ENCODE measurements at places on chromosomes 2 and 18. TPM values are rescaled to one million over a fixed set of nuclear protein-coding genes. Genes with fewer than 3 reads are reported as not detected.

Gene HSBP1L1
- 34.8 TPM for total RNA-seq

DNA sequence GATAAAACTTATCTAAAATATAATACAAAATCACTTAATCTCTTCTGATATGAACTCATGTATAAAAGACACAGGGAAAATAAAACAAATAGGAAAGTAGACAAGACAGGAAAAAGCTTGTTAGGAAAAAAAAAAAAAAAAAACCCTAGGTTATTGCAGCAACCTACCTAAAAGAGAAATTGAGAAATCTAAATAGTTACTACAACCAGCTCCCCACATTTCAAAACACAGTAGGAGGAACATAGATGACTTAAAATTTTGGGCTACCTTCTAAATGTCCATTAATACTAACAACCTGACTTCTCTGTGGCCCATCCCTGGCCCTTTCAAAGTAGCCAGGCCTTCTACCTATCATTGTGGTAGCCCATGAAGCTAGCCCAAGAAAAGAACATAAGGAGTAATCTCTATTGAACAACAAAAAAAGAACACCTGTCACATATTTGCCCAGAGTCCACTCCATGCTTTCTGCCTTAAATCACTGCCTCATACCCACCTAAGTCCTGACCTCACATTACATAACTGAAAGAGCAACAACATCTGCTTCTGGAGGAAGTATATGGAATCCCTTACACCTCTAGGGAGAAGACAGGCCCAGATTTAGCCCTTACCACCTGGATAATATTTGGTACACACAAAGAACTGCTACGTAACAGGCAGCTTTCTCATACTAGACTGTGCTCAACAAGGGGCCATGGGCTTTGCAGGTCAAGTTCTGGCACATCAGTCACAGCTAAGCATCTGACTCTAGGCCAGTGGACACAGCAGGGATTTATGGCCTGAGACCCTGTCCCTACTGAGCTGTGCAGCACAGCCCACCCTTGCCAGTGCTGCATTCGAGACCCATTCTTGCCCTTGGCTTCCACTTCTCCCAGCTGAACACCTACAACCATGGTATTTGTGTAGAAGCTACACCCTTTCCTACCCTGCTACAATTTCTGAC is 8.5 kb downstream of the SUCLG1 start:
- no peak for DNase-seq

DNA sequence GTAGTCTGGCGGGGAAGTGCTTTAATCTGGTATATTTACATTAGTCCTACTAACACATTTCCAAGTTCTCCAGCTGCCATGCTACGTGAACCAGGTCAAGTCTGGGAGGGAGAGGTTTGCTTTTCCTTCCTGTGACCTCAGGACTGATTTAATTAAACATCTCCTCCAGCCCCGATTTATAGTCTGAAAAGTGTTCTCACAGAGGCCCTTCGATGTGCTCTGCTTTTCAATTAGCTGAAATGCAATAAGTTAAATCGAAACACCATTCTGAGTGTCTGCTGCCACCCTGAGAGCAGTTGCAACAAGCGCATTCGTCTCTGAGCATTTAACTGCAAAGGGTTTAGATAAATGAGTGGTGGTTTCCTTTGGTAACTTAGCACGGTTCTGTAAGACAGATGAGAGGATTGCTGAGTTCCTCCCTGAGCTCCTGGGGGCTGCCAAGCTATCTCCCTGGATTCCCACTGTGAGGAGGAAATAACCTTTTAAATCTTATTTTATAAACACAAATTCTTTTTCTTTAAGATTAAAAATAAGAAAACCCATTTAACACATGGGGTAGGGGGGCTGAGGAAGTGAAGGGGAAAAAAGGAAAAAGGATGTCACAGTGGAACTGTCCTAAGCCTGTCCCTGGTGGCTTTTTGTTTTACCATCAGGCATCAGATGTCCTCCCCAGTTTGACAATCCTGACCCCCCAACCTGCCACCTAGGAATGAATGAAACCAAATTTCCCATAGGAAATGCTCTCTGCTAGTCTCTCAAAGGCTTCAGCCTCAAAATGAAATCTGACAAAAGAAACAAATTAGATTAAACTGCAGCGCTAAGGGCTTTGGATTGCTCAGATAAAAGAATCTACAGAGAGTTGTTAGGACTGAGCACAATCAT is 56.5 kb upstream of the CREB1 start:
- DNase-seq, result peak; percentile 39

Gene NEU2
- not detected for total RNA-seq

DNA sequence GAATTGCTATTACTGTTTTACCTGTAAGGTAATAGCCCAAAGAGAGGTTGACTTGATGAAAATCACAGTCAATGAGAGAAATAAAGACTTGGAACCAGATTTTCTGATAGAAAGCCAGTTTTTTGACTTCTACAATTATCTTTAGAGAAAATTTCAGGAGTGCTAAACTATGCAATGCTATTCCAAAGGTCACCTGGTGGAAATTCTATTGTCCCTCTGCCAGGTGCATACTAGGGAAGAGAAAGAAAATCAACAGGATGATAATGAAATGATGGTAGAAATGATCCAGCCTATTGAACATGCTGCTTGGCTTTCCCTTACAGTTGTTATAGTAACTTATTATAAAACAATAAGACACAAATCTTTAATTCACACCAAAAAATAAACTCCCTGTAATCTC is 85.0 kb downstream of the FASTKD2 start:
- no peak for DNase-seq

GRCh38 chr2:239321596-239322415 is 79.0 kb downstream of the HDAC4 start:
- DNase-seq, result peak; percentile 72

DNA sequence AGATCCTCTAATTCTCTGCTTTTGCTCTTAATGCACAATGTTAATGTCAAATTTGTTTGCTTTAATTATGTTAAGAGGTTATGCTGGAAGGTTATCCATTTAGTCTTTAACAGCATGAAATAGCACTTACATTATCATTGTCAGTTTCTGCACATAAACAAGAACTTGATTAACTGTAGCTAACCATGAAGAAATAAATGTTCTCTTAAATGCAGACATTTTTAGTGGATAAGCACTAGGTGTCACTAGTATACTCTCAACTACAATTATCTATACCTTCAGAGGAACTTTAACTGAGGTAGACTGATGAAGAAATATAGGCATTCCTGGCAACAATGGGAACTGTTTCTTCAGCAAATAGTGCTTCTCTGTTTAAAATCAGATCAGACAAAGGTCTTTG is 178.8 kb upstream of the CHST9 start:
- no peak for DNase-seq

Gene CXCR1
- total RNA-seq, result not detected

Gene STARD6
- total RNA-seq, result not detected

- DNase-seq, result no peak
Measured at GRCh38 chr2:159904959-159905305, 106.9 kb upstream of the CD302 start.

Gene CYP1B1
- total RNA-seq, result 6.4 TPM

DNA sequence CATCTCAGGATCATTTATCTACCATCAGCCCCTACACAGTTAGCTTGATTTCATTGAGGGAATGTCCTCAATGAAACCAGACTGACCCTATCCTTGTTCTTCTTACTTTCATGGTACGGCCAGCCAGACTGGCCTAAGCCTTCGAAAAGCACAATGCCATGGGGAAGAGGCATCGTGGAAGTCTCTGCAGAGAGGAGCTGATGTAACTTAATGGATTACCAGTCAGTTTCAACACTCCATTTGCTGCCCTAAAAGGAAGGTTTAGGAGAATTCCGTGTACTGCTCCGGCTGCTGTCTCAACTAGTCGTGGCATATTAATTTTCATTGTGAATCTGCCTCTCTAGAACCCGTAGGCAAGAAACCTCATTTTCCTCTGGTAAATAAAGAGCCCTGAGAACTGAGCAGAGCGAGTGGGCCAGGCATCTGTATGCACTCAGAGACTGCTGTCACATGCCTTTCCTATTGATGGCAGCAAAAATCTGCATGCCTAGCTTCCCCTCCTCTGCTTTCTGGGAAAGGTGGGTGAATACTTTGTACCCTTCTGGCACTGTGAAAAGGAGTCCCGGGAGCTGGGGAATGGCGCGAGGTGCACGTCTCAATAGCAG is 184.9 kb downstream of the KLHL29 start:
- DNase-seq, result no peak

GRCh38 chr2:104945121-104945520 is 91.2 kb downstream of the POU3F3 start:
- DNase-seq, result no peak

Gene AGAP1
- total RNA-seq, result 2.9 TPM

Gene AQP12B
- not detected for total RNA-seq

DNA sequence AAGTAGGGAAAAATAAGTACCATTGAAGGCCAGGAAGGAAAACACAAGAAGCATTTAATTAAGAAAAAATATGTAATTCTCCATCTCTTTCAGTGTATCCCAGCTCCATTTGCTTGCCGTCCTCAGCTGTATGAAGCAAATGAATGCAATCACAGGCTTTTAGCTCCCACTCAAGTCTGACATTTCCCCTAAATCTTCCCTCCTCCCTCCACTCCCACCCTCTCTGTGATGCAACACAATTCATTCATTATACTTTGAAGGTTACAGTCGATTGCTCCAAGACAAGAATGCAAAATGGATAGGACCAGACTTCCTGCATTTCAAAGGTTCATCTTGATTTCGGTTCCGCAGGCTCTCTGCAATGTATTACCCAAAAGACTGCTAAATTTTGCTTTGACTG is 172.7 kb upstream of the SERPINE2 start:
- no peak for DNase-seq

Gene PROKR1
- not detected for total RNA-seq

- DNase-seq, result no peak
Measured at GRCh38 chr2:136029149-136029548, 43.7 kb upstream of the DARS1 start.

- no peak for DNase-seq
Measured at GRCh38 chr2:24708537-24709152, 84.5 kb downstream of the PTRHD1 start.

- DNase-seq, result no peak
Measured at GRCh38 chr2:216107760-216108159, 1.4 kb upstream of the XRCC5 start.

- no peak for DNase-seq
Measured at GRCh38 chr18:44039216-44039615, 641.5 kb upstream of the SETBP1 start.

- no peak for DNase-seq
Measured at GRCh38 chr2:167049659-167050058, 161.4 kb downstream of the XIRP2 start.

DNA sequence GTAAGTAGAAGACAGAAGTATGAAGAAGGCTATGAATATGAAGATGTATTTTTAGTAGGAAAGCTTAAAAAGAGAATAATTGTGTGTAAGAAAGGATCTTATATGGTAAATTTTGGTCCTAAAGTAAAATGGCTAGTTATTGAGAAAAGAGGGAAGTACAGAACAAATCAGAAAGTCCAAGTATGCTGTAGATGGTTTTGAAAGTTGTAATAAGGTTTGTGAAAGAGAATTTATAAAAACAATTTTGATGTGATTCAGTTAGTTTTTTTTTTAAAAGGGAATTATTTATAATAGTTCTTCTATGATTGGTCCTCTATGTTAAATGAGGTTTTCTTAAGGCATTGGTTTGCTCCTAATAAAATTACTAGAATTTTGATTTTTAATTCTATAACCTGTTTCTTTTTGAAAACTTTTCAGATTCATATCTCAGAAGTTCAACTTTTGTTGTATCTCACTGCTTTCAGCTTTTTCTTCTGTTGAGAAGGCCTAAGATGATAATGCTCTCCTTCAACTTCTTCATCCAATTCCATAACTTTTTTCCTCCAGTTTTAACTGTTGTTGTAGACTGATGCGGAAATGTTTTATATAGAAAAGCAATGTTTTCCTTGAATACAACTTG is 322.7 kb downstream of the NOL4 start:
- no peak for DNase-seq

DNA sequence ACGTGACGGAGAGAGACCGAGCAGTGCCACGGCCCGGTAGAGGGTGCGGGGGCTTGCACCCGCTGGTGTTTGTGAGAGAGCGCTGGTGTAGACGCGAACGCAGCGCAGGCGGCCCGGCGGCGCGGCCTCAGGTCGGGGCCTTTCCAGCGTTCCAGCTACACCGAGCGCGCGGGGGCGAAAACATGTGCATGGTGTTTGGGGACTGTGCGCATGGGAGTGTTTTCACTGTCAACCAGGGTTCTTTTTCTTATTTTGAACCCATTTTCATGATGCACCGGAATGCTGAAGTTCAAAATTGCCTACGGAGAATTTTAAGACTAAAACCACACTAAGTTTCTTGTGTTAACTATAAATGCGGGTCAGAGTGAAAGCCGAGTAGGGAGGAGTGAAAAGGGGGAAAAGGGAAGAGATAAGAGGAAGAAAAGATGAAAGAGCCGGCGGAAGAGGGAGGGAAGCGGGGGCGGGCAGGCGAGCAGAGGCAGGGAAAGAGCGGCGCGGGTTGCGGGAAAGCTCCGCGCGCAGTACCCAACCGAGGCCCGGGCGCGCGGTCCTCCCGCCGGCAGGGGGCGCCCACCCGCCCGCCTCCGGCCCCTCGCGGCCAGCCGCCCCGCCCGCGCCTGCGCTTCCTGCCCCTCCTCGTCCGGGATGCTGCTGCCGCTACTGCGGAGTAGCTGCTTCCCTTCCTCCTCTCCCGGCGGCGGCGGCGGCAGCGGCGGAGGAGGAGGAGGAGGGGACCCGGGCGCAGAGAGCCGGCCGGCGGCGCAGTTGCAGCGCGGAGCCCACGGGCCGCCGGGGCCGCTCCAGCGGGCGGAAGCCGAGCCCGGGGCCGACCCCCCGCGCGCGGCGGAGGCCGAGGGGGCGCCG is at the start of gene RAB12:
TSS of gene RAB12 (plus strand) at position 643 of the 864 bp plus-strand sequence. CDS start at position 646, 3 bp downstream.
- peak; percentile 85 for DNase-seq

- no peak for DNase-seq
Measured at GRCh38 chr2:19786408-19787058, 115.2 kb downstream of the TTC32 start.

- DNase-seq, result no peak
Measured at GRCh38 chr2:28166956-28167355, 225.7 kb upstream of the FOSL2 start.

GRCh38 chr2:189049709-189050164 is 75.6 kb downstream of the COL3A1 start:
- DNase-seq, result no peak

DNA sequence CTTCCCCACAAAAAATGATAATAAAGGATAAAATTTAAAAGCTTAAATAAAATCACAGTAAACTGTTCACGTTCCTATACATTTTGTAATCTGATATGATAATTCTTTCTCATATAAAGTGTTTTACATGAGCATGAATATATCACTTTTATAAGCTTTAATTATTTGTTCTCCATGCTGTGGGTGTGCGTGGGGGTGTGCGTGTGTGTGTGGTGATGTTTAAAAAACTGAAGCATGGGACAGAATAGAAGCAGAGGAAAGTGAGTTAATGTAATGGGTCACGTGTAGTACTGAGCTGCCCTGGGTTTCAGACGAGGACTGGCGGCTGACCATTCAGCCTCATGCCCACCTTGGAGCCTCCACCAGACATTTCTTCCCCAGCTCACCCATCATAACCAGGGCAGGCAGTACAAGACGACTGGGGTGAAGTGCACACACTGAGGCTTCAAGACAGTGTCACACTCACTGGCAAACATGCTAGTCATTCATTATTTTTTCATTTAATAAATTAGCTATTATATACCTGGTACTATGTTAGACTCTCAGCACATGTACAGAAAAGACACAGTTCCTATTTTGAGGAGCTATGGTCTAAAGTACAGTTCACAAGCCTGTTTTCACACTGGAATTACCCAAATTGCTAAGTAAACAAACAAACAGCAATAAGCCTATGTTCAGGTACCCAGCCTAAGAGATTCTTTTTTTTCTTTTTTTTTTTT is 97.2 kb upstream of the LPIN2 start:
- no peak for DNase-seq

All from CD4-positive, alpha-beta memory T cell (primary cell).